ENCODE measurements at places on chromosomes 12 and 14.

- no peak for DNase-seq
Observed at GRCh38 chr12:53105712-53106439, 2.6 kb downstream of the SOAT2 start.

DNA sequence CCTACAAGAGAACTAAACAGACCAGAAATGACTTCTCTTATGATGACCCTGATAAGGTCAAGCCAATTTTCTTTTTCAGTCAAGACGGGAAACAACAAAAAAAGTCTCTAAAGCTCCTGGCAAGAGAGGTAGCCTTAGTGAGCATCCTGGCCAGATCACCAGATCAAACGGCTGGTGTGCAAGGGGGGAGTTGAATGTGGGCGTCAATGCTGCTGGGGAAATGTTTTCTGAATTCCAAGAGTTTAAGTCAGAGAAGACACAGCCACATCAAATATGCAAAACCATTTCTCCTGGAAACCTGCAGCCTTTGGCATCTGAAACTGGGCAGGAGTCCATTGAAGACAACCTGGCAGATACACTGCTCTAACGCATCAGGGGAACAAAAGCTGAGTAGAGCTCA, 16.0 kb upstream of the SELPLG start:
- no peak for DNase-seq

GRCh38 chr12:130456375-130457199, 118.9 kb downstream of the PIWIL1 start:
- DNase-seq, result no peak

DNA sequence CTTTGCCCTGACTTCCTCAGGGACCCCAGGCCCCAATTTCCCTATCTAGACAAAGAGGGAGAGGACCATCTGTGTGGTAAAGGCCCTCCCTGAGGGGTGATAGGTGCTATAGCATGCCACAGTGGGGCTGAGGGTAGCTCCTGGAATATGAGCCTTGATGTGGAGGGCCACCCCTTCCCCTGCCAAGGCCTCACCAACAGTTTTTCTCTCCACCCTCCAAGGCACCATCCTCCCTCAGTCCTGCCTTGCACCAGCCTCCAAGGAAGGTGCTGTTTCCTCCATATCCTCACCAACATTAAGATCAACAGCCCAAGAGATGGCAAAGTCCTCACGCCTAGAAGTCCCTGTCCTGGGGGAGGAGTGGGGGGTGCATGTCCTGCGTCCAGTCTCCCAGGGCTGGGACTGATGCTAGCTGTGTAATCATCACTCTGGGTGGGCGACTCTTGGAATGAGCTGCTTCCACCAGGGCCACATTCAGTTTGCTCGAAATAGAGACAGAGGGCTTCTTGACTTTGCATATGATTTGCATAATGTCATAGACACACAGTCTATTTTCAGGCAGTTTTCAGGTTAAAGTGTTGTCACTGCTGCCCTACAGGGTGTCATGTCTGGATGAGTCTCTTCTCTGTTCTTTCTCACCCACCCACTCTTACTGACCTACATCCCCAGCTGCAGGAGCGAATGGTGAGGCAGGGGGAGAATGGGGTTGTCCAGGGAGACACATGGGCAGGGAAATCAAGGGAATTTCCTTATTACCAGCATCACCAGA, 17.4 kb downstream of the ACVRL1 start:
- no peak for DNase-seq

DNA sequence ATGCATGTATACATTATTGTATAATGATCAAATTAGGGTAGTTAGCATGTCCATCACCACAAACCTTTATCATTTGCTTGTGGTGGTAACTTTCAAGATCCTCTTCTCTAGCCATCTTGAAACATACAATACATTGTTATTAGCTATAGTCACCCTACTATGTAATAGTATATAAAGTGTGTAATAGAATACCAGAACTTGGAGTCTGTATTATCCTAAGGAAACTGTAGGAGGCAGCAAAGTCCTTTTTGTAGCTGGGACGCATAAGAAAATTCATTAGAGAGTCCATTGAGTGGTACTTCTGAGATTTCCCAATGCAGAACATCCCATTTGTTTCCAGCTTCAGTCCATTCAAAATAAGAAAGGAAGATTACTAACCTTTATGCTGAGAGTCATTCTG, 325.9 kb upstream of the LRFN5 start:
- DNase-seq, result no peak

DNA sequence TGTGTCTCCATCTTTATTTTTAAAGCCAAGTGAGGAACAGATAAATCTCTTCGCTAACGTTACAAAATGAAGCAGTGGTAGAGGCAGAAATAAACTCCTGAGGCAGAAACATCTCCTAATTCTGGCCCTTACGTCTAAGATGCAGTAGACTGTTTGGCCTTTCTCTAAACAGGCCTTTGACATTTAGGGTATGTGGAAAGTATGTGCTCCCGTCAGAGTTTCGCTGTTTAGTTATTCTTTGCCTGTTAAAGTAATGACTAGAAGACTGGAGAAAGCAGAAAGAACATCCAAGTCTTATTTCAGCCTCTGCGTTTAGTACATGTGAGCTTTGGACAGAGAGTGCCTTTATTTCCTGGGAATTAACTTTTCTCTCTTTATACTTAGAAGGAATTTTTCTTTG, 216.6 kb downstream of the RAD51B start:
- DNase-seq, result no peak

- no peak for DNase-seq
Observed at GRCh38 chr12:51028126-51028812, 2.1 kb upstream of the SLC11A2 start.

- no peak for DNase-seq
Observed at GRCh38 chr14:52003324-52003723, 14.0 kb downstream of the RTRAF start.

DNA sequence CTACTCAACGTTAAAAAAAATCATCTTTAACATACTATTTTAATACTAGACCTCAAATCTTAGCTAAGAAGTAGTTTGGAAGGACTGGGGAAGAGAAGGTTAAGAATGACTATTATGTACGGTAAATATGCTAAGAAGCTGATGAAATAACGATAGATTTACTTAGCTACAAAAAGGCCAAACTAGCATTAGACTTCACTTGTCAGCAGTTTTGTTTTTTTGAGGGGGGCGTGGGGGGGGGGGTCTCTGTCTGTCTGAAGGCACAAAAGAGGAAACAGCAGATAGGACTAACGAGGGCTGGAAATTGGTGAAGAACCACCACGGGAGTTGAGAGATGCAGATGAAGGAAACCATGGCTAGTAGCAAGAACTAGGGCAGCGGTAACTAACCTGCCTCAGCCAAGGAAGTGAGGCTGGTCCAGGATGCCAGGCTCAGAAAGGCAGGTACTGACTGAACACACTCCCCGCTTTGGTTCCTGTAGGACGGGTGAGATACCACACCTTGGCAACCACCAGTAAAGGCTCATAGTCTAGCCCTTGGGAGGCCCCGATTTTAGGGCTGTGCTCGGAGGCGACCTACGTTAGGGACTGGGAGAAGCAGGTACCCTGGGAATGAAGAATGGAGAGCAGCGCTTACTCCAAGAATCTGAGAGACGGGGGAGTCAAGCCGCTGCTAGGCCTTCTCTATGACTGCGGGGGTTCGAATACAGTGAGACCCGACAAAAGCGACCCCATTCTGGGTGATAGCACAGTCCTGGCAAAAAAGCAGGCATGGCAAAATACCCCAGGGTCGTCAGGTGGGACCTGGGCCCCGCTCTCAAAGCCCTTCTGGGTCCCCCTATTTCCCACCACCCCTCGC, 675 bp downstream of the NEDD8 start:
- DNase-seq, result no peak

DNA sequence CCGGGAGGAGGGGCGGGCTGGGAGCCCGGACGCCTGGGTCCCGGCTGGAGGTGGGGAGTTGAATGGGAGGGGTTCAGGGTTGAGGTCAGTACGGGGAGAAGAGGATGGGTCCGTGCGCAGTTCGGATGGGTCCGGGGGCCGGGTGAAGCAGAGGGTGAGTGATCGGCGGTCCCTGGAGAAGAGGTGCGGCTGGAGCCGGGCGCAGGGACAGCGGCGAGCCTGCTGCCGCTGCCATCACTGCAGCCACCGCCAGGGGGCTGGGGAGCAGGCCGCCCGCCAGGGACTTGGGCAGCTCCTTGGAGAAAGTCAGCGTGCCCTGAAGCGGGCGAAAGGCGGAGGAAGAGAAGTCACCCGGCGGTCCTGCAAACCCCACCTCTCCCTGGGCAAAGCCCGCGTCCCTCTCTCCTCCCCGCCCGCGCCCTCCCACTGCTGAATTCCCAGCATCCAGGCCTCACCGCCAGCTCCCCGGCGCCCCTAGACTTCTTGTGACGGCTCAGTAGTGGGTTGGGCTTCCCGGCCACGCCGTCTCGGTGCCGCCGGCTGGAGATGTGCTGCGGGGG, 6.0 kb upstream of the GPR84 start:
- no peak for DNase-seq

GRCh38 chr12:110972866-110973265, 52.5 kb upstream of the MYL2 start:
- DNase-seq, result no peak

DNA sequence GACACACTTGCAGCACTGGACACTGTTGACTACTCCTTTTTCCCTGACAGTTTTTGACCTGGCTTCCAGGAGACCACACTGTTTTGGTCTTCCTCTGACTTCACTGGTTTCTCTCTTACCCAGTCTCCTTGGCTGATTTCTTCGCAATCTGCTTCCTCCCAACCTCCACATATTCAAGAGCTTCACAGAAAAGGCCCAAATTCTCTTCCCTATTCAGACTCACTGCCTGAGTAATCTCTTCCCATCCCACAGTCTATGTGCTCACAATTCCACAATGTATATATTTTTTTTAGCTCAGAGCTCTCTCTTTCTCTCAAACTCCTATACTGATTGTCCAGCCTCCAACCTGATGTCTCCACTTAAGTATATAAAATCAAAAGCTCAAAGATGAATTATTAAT, 115.4 kb downstream of the SINHCAF start:
- no peak for DNase-seq

DNA sequence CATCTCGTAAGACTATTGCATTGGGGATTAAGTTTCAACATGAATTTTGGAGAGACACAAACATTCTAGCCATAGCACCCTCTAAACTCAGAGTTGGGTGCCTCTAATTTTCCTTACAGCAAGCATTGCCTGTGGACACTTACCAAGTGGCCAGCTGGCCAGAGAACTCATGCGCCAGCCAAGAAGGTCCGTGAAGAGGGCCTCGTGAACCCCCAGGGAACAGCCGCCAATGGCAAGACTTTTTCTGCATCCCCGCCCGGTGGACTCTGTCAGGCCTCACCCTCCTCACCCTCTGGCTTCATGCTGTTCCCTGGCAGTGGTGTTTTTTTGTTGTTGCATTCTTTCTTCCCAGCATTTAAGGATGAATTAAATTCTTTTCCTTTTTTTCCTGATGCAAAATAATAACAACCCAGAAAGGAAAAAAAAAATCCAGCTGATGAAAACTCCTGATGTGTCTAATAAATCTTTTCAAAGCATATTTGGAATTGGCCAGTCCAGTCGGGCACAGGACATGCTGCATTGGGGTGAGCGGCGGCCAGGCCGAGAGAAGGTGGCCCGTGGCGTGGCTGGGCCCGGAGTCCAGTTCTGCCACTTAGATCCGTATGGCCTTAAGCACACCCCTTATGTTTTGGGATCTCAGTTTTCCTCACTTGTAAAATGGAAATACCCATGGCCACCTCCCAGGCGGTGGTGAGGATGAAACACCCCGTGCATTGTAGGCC, 191.9 kb upstream of the DIO3 start:
- DNase-seq, result no peak

- no peak for DNase-seq
Observed at GRCh38 chr14:33452995-33453394, 497.9 kb downstream of the EGLN3 start.

DNA sequence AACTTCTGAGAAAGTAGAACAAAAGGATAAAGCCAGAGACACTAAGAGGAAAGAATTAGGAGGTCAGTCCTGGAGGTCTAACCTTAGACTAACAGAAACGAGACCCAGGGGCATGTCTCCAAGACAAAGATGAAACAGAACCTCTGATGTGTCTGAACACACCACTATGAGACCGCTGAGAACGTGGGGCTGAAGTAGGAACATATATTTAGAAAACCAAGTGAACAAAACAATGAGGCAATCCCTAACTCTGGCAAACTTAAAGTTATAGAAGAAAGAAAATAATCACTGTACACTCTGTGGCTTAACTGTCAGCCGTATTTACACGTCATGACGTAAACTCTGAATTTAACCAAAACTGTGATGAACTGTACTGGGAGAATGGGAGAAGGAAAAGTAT, 17.9 kb downstream of the KCTD10 start:
- no peak for DNase-seq

All from NK-92 treated with Interleukin-12 subunit alpha and Interleukin-12 subunit beta, amount 100 ng/mL, for 24 hours (cell line).